HT1080 (cell line): ENCODE measurements at places on chromosomes 12 and 14. TPM values are rescaled to one million over a fixed set of nuclear protein-coding genes. Genes with fewer than 3 reads are reported as not detected.
A peak's percentile ranks its signal among the peaks of the same experiment; 100 is the strongest.

Gene NEUROD4
- not detected in 2 replicates for total RNA-seq

Gene RABGGTA
- total RNA-seq: 24.0 and 24.5 TPM in 2 replicates

Gene NTF3
- total RNA-seq: not detected in 2 replicates

Gene PLEKHH1
- 4.2 and 4.3 TPM in 2 replicates for total RNA-seq

Gene CHPT1
- total RNA-seq: 59.8 and 82.5 TPM in 2 replicates

Gene MIP
- not detected in 2 replicates for total RNA-seq

DNA sequence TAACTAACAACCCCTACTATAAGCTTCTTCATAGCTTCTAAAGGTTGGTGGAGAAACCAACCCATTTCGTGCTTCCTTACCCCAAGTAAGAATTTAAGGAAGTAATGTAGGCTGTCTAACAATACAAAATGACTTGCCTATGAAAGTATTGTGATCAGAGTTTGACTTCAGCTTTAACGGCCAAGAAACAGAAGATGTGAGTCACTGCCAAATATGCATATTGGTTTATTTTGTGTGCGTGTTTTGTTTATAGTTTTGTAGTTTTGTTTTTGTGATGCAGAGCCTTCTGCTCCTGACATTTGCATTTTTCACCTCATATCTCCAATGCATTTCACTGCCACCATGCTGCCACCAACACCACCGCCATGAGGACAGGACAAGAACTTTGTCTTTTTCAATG, 146.0 kb downstream of the FBXL14 start:
- DNase-seq: no peak

GRCh38 chr12:51622564-51622963, 31.5 kb downstream of the SCN8A start:
- DNase-seq: peak; percentile 65

- no peak for DNase-seq
Measured at GRCh38 chr12:48160807-48161206, 3.5 kb upstream of the ASB8 start.

GRCh38 chr12:67797753-67798152, 149.2 kb downstream of the DYRK2 start:
- no peak for DNase-seq

- DNase-seq: no peak
Measured at GRCh38 chr12:57296291-57296690, 45.3 kb upstream of the STAC3 start.

DNA sequence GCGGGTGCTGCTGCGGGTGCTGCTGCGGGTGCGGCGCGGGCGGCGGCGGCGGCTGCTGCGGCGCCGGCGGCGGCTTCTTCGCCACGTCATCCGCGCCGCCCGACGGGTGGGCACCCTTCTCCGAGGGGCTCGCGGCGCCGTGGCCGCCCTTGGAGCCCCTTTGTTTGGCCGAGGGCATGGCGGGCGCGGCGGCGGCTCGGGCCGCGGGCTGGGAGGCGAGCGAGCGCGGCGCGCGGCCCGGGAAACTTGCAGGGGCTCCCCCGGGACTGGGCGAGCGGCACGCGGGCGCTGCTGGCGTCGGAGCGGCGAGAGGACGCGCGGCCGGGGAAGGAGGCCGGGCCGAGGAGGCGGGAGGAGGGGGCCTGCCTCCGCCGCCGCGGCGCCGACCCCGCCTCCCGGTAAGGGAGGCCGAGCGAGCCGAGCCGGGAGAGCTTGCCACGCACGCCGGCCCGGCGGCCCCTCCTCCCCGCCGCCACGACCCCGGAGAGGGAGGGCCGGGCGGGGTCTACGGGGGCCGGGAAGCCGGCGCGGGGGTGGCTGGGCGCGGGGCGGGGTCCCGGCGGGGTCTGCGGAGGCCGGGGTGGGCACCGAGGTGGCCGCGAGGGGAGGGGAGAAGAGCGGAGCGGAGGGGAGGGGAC, at the start of gene CKAP4:
Gene CKAP4, minus strand, starts transcription at position 347 of the 638 bp plus-strand sequence. Its CDS starts 169 bp downstream, at position 178.
- peak; percentile 47 for DNase-seq

DNA sequence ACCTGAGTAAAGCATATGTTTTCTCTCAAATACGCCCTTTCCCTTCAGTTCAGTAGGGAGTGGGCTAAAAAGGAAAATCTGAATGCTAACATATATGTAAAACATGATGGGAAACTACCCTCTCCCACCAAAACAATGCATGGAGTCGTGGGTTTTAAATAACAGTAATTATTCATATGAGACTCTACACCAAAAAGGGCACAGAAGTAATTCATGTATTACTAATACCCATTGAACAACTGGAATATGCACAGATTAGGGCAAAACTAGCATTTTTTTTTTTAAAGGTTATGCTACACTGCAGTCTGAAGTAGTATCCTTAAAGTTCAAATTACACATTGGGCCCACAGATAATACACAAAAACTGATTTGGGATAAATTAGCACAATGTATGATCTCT, 8.1 kb upstream of the ARID2 start:
- no peak for DNase-seq

GRCh38 chr12:63206494-63206893, 55.5 kb upstream of the AVPR1A start:
- no peak for DNase-seq

GRCh38 chr12:52255926-52256583, 18.4 kb upstream of the KRT86 start:
- no peak for DNase-seq

DNA sequence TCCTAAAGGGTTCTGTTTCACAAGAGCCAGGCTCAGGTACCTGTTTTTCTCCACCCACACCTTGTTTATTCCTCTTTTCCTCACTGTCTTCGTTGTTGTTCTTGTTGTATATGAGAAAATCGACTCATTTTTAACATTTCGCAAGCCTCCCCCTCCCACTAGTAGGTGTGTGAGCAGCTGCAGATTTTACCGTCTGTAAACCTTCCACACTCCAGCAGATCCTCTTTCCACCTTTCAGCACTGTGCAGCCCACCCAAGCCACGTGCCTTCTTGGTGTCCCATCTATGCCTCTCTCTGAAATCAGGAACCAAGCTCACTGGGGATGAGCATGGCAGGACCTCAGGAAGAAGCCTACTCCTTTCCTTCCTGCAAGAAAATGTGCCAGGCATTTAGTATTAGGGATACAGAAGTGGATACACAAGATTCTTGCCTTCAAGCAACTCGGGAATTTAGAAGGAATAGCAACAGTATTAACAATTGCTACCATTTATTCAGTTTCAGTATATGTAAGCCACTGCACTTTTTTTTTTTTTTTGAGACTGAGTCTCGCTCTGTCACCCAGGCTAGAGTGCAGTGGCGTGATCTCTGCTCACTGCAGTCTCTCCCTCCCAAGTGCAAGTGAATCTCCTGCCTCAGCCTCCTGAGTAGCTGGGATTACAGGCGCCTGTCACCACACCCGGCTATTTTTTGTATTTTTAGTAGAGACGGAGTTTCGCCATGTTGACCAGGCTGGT, 113.6 kb downstream of the CHST11 start:
- no peak for DNase-seq

DNA sequence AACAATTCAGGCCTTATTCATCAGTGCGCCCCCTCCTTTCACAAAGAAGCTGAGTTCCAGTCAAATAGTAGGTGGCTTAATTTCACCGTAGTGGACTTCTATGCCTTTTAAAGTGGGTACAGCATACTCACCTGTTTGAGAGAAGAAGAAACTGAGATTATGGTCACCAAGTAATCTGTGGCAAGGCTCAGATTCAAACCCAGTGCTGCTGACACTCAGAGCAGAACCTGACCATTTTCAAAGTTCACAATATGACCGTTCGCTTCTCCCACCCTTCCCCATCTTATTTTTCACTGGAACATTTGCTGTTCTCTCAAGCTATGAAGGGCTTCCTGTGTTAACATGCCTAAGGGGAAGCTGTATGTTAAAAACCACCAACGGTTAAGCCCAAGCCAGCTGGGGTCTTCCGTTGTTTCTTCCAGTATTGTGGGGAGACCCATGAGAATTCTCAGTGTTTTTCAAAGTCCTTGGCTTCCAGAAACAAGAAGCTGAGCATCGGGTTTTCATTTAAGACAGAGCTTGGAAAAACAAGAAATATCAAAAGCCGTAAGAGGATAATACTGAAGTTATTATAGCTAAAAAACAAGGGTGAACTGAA, 6.1 kb upstream of the PSMA6 start:
- no peak for DNase-seq

DNA sequence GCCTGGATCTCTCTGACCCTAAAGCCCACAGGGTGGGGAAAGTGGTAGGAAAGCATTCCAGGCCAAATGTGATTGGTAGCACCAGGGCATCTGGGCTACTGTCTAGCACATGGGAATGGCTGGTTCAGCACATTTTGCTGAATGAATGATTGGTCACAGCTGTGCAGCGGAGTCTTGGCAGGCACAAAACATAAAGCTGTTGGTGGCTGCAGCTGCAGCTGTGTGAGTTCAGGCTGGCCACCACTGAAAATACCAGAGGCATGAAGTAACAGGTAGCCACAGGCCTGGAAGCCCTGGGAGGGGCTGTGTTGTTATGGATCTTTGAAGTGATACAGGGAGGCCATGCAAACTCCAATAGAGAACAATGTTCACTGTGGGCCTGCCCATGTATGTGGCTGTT, 72.7 kb downstream of the MYRFL start:
- DNase-seq: peak; percentile 77

DNA sequence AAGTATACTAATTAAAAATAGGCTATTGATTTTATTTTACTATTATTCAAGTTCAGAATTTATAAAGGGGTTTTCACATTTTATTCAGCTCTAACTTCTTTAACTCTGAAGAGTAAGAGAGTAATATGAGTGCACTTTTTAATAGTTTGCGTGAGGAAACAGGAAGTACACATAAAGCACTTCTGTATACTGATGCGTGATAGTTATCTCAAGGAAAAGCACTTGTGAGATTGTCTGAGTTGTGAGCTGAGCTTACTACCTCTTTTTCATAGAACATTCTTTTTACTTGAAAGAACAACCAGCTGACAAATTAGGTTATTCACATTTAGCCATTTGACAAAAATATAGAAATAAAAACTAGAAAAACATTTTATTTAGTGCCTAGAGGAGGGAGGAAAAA, 1.9 kb downstream of the RAD51AP1 start:
- DNase-seq: no peak

DNA sequence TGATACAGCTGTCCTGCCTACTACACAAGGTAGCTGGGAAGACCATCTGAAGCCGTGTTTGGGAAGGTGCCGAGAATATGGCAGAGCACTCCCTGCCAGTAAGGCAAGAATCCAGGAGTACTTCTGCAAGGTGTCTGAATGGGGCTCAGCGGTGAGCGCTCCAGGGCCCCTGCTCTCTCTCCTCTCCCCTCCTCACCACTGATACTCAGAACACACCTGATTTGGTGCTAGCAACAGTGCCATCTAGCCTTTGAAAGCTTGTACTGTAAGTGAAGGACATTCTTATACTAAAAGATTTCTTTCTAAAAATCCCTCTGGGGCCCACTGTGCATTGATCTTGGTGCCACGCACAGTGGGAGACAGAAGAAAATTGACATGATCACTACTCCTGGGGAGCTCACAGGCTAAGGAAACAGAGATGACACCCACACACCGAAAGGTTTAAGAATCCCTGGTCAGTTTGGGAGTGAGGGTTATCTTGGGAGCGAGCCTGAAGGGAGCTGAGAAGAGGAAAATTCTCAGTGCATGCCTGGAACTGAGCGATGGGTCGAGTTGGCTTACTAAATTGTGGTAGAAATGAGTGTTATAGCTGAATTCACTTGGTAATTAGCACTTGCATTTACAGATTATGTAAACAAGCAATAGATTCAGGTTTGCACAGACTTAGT, 216.9 kb downstream of the NTF3 start:
- DNase-seq: peak; percentile 4

DNA sequence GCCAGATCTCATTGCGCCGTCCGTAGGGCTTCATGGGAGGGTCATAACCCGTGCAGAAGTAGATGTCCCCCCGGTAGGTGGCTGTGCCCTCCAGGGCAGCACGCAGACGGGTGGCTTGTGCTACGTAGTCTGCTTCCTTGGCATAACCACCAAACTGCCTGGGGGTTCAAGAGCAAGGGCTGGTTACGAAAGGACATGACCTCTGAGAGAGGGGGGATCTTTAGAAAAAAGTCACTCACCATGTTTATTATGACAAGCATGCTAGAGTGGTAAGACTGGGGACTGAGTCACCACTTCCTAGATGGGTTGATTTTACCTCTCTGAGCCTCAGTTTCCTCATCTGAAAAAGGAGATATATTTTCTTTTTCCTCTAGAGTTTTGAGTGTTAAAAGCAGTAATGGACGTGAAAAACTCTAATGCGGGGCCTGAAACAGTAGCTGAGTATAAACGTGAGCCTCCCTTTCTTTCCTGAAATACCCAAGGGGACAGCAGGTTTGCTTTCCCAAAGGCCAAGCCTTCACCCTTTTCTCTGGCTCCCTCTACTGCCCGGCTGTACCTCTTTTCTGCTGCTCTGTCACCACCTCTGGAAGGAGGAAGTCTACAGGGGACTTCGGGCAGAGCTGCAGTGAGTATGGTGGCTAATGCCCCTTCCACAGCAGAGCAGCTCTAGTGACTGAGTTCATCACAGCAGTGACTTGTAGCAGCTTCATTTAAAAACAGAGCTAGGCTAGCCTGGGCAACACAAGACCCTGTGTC, 23.5 kb upstream of the GPRC5D start:
- peak; percentile 65 for DNase-seq

DNA sequence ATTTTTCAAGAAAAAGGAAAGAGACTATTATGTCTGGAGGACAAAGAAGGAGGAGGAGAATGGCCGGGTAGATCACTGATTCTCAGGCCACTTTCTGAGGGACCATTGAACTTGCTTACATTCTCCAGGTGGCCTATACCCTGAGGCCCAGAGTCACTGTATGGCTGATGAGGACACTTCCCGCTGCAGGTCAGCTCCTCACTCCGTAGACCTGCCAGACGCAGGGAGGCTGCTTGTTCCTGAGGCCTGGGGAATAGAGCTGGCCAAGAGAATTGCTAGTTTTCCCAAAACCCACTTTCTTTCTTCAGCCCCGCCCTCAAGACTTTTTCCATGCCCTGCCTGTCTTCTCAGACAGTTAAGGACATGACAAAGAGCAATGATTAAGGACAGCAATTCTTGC, 510.5 kb upstream of the TBX3 start:
- DNase-seq: no peak

GRCh38 chr12:44357494-44357893, 518.6 kb downstream of the NELL2 start:
- DNase-seq: no peak
